Stimulated activated naive CD8-positive, alpha-beta T cell treated with anti-CD3 and anti-CD28 coated beads, Interleukin-15, Interleukin-2, amounts not matched to agents 100 U/mL and 50 U/mL, for 24 hours (primary cell): ENCODE measurements at places on chromosomes 6 and 20.
A peak's percentile ranks its signal among the peaks of the same experiment; 100 is the strongest.

- no peak for DNase-seq
Measured at GRCh38 chr6:34671367-34671766, 25.2 kb downstream of the ILRUN start.

- peak; percentile 10 for DNase-seq
Measured at GRCh38 chr6:138162111-138162954, 594 bp downstream of the ARFGEF3 start.

DNA sequence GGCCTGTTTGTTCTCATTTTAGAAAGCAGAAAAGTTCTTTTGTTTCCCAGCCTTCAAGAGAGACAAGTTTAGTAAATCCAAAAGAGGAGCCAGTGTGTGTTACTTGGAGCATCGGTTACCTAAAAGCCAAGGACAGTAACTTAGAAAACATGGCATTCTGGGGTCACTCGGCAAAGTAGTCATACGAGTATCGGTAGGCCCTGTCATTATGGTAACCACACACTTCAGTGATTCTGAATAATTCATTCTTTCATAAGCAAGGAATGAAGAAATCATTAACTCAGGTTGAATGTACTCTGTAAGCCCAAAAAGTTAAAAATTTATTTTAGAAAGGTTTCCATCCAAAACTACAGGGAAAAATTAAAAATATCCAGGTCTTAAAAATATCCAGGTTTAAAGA is 34.0 kb downstream of the CNKSR3 start:
- no peak for DNase-seq

GRCh38 chr20:8464368-8464767 is 332.3 kb downstream of the PLCB1 start:
- DNase-seq: no peak

GRCh38 chr6:137282254-137282653 is 63.1 kb upstream of the IFNGR1 start:
- no peak for DNase-seq
